MV-4-11 (cell line): ENCODE measurements at places on chromosomes 1 and 21.

- no peak for DNase-seq
These were observed 15.9 kb downstream of the PLEKHA6 start for GRCh38 chr1:204343802-204344201.

- peak; percentile 74 for DNase-seq
These were observed 57.7 kb downstream of the ZNF697 start for GRCh38 chr1:119590393-119590792.

DNA sequence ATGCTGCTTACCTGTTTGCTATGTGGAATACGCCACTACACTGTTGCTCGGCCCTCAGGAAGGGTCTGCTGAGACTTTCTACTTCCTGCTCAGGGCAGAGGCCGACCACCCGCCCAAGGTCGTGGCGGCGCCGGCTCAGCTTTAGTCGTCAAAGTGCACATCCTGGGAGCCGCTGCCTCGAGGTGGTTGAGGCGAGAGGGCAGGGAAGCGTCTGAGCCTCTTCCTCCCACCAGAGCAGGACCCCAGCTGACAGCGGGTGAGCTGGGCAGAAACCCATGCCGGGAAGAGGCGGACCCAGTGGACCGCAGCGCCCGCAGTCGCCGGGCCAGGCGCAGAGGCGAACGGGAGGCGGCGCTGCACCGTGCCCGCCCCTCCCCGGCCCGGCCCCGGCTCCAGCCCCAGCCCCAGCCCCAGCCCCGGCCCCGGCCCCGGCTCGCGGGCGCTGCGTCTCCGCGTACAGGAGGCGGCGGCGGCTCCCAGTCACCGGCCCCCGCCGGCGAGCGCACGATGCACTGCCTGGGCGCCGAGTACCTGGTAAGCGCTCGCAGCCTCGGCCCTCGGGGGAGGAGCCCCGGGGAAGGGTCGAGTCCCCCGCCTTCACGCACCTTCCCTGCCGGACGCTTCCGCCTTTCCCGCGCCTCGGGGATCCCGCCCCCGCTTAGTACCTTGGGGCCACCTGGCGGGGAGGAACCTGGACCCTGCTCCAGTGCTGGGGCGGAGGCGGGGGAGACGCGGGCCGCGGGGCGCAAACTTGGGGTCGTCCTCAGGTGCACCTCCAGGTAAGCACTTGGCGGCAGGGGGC, at the start of gene SLC44A3:
Gene SLC44A3 (plus strand): TSS at position 413 of the 802 bp plus-strand sequence. CDS start 95 bp downstream, at position 508.
- DNase-seq: peak; percentile 3

DNA sequence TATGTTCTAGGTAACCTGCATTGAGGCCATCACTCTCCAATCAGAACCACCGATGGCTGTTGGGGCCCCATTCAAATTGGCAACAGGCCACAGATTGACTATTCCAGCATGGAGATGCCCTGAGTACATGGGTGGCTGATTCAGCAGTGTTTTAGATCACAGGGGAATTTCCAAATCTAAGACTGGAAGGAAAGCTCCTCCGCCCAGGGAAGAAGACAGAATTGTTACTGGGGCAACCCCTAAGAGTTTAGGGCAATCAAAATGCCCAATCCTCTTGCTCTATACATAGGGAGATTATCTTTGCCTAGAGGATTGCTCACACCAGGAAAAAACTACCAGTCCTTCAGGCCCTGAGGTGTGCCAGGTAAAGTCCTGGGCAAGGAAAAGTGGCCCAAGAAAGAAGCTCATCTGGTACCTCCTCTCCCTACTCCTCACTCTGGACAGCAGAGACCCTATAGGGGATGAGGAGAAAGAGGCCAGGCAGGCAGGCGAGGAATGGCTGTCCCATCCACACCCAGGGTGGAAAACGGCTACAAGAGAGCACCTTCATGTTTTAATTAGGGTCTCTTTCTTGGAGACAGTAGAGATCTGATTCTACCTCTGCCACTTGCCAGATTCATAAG, 5.8 kb downstream of the S100A8 start:
- DNase-seq: no peak

DNA sequence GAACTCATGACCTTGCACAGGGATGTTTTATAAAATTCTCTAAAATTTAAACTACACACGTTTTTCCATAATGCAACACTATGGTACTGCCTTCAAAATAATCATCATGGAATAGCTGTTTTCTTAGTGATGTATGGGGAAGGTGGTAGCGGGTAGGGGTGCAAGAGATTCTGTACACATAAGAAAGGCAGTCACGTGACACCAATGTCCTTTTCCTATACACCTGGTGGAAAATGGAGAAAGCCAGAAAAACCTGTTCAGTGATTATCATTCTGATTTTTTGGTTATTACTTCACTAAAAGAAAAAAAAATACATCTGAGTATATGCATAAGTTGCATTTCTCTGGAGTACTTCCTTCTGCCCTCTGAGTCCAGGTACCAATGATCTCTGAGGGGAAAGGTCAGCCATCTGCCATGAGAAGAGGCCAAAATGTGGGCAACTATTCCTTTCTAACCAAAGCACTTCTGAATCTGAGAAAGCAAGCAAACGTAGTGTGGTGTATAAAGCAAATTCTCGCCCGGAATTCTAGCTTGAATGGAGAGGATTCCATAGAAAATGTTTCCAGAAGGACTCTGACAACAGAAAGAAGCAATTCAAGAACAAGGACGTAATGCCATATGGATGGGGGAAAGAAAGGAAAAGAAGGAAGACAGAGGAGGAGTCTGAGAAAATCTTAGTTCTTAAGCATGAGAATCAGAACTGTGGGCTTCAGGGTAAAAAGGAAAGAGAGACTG, 137.3 kb downstream of the RERE start:
- no peak for DNase-seq
